ENCODE measurements at places on chromosomes 2 and 18. TPM values are rescaled to one million over a fixed set of nuclear protein-coding genes. Genes with fewer than 3 reads are reported as not detected.

CDK5R2 gene
- not detected for total RNA-seq

KLHL29 gene
- total RNA-seq: 1.4 TPM

CD8B gene
- total RNA-seq: 666 TPM

TBR1 gene
- total RNA-seq: 0.05 TPM

- no peak for DNase-seq
Observed at GRCh38 chr2:64699712-64700111, 46.0 kb upstream of the SERTAD2 start.

CD8B2 gene
- 22.1 TPM for total RNA-seq

PIEZO2 gene
- total RNA-seq: 3.2 TPM

- DNase-seq: no peak
Observed at GRCh38 chr2:160207271-160207670, 7.2 kb upstream of the ITGB6 start.

- no peak for DNase-seq
Observed at GRCh38 chr18:13558124-13558523, 168.2 kb downstream of the FAM210A start.

DNA sequence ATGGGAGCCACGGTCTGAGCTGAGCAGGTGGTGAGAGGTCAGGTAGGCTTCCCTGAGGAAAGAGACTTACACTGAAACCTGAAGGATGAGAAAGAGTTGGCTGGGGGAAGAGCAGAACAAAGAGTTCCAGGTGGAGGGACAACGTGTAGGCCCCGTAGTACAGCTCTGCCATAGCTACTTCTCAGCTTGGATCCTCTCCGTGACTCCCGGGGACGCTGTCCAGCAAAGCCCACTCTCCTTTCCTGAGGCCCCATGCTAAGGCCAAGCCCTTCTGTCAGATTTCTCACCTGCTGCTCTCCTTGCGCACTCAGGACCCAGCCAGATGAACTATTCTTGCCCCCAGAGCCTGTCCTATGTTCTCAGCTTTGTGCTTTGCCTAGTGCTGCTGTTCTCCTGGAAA, 173.8 kb downstream of the GALNT1 start:
- no peak for DNase-seq

DNA sequence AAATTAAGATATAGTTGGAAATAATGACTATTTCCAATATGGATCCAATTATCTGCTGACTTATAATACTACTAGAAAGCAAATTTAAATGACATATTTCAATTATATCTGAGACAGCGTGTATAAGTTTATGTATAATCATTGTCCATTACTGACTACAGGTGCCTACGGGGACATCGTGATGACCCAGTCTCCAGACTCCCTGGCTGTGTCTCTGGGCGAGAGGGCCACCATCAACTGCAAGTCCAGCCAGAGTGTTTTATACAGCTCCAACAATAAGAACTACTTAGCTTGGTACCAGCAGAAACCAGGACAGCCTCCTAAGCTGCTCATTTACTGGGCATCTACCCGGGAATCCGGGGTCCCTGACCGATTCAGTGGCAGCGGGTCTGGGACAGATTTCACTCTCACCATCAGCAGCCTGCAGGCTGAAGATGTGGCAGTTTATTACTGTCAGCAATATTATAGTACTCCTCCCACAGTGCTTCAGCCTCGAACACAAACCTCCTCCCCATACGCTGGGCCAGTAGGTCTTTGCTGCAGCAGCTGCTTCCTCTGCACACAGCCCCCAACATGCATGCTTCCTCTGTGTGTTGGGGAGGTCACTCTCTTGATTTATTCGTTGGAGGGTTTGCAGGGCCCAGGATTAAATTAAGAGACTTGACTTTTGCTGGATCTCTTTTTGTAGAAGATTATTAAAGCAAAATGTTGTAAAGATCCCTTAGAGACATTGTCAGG, 194.4 kb downstream of the RPIA start:
- DNase-seq: no peak

DNA sequence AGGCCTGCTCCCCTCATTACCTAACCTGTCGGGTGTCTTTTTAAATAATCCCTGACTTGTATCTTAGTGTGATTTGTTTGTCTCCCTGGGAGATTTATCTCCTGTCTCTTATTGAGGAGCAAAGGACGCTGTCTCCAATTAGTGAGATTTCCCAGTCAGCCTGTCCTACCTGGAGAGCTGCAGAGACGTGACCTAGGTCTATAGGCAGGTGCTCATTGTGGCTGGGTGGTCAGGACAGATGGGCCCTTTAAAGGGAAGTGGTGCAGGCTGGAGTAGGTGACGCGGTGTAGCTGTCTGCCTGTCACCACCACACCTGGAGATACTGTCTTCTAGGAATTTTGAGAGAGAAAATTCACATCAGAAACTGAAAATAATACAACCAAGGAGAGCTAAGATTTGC, 28.0 kb downstream of the PLB1 start:
- no peak for DNase-seq

Data from thymus (tissue), 14 donors.